ENCODE measurements at places on chromosomes 6 and 20.

- DNase-seq, result no peak
These were observed 7.9 kb upstream of the SDCBP2 start for GRCh38 chr20:1336699-1337367.

GRCh38 chr6:403659-404655 lies 12.4 kb downstream of the IRF4 start:
- no peak for DNase-seq

- no peak for DNase-seq
These were observed 6.0 kb downstream of the MTFR2 start for GRCh38 chr6:136244061-136244616.

DNA sequence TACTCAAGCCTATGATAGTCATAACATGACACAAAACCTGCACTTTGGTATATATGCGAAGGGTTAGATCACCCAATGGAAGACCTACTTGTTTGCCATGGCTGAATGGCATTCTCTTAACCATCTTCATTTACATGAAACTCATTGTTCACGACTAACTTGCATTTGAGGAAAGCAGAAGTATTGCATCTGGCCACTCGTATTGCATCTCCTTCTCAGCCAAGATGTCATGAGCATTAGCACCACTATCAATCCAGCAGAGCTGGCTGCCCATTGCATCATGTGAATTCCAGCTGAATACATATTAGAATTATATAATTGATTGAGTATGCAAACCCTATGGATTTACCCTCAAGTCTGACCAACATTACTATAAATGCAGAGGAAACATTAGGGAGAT lies 390.2 kb downstream of the LAMA2 start:
- no peak for DNase-seq

- DNase-seq, result no peak
These were observed 57.3 kb downstream of the CDC5L start for GRCh38 chr6:44444853-44445252.
